ENCODE measurements at places on chromosomes 3 and 15.

DNA sequence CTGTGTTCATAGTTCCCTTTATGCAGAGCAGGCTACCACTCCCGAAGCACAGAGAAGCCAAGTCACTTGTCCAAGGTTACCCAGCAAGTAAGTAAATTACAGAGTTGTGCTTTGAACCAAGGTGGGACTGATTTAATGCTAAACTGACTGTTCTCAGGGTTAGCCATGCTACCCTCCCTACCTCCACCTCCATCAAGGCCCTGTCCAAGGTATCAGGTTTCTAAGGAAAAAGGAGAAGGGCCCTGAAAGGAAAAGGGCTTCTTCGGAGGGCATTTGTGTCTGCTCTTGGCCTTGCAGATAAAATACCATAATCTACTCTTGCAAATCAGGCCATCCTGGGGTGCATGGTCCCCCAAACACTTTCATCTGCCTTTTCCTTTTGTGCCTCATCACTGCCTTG is 288.1 kb upstream of the LRRFIP2 start:
- DNase-seq = no peak

- DNase-seq = no peak
These were observed 3.9 kb downstream of the CYP1A2 start for GRCh38 chr15:74752531-74752930.

DNA sequence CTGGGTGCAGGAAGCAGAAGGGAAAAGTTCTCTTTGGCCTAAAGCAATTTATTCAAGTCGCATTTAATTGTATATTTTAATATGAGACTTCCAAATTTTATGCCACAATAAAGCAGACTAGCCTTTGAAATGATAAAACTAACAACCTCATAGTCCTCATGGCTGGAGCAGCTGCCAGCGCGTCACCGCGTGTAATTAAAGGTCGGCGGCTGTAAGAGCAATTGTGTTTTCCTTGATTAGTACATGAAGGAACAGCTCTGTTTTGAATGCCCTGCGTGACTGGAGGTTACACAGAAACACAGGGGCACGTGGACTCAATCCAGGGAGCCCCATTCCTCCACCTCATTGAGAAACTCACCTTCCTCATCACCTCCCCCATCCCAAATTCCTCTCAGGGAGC is 10.1 kb upstream of the LRRC15 start:
- DNase-seq = no peak

DNA sequence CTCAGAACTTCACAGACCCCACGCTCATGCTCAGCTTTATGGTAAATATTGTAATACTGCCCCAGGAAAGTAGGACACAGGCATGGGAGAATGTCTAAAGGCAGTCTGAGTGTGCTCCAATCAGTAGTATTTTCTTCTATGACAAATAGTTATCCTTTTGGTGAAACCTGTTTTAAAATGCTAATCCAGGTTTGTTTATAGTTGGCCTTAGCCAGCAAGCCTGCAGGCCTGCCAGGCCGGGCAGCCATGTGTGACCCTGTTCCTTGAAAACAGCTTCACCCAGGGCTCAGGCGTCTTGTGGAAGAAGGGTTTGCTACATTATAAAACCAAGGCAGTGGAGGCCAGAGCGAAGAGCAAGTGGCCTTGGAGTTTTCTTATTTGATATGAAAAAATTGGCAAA is 104.7 kb downstream of the SEMA6D start:
- DNase-seq = no peak

DNA sequence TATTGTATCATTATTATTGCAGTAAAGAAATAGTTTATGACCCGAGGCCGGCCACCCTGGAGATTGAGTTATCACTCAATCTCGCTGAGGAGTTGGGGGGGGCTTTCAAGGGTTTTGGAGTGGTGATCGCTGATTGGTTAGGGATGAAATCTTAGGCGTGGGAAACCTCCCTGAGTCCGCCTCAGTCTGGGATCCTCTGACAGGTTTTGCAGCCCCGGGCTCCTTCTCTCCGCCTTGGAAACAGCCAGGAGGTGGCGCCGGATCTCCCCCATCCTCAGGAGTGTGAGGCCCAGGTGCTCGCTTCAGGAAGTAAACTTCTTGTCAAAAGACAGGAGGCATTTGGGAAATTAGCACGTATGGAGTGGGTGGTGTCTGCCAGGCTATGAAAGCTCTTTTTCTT is 41.1 kb upstream of the SEC61A1 start:
- no peak for DNase-seq

DNA sequence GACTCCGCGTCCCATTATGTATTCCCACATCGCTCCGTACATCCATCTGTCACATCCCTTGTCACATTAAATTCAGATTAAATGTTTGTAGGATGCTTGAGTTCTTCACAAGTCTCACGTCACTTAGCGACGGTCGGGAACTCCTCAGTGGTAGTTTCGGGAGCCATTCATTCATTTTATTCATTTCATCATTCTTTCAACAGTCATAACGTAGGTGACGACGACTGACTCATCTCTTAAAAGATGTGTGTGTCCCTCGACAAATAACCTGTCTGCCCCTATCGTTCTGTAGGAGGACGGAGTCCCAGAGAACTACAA is 272 bp upstream of the SRPRB start:
- DNase-seq = no peak

- no peak for DNase-seq
These were observed 408.8 kb downstream of the OCA2 start for GRCh38 chr15:27690290-27690689.

- peak; percentile 47 for DNase-seq
These were observed at the start of gene WNT7A for GRCh38 chr3:13879946-13880810. Gene WNT7A, minus strand, starts transcription at chr3:13880071. Its CDS starts 255 bp downstream, at chr3:13879816.

Data from activated T-helper 1 cell treated with anti-CD3 and anti-CD28 coated beads, Interleukin-2, amount 50 U/mL, for 16 hours (primary cell).